ENCODE measurements at places on chromosomes 7 and 10.

DNA sequence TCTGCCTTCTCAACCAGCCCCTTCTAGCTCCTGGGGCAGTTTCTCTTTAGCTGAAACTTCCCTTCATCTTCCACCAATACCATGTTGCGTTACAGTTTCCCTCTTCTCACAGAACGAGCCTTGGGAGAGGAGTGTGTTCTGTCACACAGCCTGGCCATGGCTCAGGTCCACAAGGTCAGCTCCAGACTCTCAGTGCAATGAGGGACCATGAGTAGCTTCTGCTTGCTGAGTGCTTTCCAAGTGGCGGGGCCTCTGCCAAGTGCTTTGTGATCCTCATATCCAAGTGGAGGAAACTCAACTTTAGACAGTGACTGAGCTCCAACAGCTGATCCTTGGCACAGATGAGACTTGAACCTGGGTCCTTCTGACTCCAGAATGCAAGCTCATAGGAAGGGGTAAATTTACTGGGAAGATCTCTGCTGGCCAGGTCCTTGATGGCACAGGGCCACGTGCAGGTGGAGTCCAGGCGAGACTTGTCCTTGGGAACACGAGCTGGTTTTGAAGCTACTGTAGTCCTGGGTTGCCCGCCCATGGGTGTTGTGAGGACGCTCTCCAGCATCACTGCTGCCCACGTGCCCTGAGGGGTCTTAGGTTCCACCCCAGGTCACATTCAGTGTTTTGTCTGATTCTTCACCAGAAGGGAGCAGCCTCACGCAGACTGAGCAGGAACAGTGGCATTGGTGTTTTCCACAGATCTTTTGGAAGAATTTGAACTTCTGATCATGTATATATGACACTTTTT lies 238.0 kb downstream of the EBF3 start:
- no peak for DNase-seq

DNA sequence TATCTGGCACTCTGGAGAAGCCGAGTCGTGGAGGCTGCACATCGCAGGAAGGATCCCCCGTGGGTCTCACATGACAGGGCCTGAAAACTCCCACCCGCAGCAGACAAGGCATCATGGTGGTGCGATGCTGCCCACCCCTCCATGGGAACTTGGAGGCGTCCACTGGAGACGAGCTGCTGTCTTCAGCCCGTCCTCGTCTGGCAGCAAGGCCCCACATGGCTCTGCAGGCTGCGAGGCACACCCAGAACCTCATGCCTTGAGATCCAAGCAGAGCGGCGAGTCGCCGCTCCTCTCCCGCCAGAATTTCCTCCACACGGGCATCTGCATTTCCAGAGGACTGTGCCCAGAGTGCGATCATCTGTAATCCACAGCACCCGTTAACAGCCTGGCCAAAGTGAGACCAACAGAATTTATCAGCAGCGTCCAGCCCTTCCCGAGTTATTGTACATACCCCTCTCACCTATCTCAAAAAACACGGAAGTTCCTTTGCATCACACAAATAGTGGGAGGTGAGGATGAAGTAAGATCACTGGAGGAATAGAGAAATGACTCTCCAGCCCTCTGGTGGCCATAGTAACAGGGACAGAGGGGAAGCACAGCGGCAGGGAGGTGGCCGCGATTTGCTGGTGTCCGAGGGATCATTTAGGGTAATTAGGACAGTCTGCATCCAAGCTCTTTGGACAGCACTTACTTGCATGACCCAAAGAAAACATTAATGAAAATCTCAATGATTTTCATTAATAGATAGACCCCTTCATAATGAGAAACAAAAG lies 292.4 kb downstream of the USP6NL start:
- DNase-seq: no peak

- DNase-seq: no peak
These were observed 2.9 kb downstream of the HABP2 start for GRCh38 chr10:113555751-113556150.

- no peak for DNase-seq
These were observed 424.1 kb upstream of the NFE2L3 start for GRCh38 chr7:25727876-25728275.
